ENCODE measurements at places on chromosomes 11 and 22.

DNA sequence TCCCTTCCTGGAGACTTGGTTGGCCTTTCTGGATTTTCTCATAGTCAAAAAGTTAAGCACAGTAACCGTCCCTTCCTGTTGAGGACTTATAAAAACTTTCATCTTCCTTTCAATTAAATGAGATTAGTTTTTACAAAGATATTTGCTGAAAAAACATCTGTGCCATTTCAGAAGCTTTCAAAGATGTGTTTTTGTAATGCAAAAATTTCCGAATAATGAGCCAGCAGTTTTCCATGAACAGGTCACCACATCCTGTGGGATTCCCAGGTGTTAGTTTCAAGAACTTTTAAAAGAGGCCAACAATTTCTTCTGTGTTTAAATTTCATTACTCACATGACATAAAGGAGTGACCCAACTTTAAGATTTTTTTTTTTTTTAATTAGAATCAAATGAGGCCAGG is 18.0 kb downstream of the NUP50 start:
- no peak overlapping the region for H3K27ac ChIP-seq
- no peak for DNase-seq
- no peak overlapping the region for H3K4me3 ChIP-seq
- peaks cover 4% of the 10 kb centered on the region for H3K4me1 ChIP-seq
- peaks cover 97% of the 10 kb centered on the region for H3K36me3 ChIP-seq

GRCh38 chr11:126313826-126314225 is 10.0 kb downstream of the DCPS start:
- no peak for DNase-seq
- H3K36me3 ChIP-seq: no peaks in the 10 kb centered on the region
- H3K27ac ChIP-seq: no peak overlapping the region

DNA sequence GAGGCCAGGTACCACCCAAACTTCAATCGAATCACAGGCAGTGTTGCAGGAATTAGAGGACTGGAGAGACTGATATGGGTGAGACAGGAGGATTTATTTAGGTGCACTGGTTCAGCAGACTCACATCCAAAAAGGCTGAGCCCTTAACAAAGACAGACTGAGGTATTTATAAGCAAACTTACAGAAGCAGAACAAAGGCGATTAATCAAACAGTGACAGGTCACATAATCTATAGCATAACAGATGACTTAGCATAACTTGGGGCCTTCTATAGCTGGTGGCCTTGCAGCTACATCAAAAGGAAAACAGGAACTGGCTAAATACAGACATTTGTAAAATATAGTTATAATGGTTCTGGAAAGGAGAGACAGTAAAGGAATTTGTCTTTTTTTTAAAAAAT is 2.1 kb downstream of the APOBEC3B start:
- no peaks in the 10 kb centered on the region for H3K27me3 ChIP-seq
- no peak overlapping the region for H3K27ac ChIP-seq
- H3K4me1 ChIP-seq: peaks cover 3% of the 10 kb centered on the region
- H3K4me3 ChIP-seq: no peak overlapping the region
- H3K36me3 ChIP-seq: no peaks in the 10 kb centered on the region
- DNase-seq: no peak

- H3K4me1 ChIP-seq: no peaks in the 10 kb centered on the region
- H3K36me3 ChIP-seq: no peaks in the 10 kb centered on the region
- H3K4me3 ChIP-seq: no peak overlapping the region
- no peak overlapping the region for H3K27ac ChIP-seq
- H3K27me3 ChIP-seq: no peaks in the 10 kb centered on the region
Observed at GRCh38 chr11:78715639-78716311, 141.1 kb upstream of the NARS2 start.

DNA sequence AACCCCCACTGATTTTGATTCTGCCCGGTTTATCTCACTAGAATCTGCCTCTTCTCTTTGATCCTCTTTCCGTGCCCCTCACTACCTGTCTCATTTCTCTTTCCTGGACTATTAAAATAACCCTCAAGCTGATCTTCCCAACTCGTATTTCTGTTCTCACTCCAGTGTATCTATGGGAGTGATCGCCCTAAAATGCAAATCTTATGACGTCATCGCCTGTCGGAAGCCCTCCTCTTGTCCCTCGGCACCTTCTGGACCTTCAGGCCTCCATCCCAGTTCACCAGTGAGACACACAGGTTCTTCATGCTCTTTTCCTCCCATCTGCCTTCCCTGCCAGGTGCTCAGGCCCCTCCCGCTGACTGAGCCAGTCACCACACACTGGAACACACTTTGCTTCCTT is 234.5 kb upstream of the TBCEL start:
- H3K4me1 ChIP-seq: no peaks in the 10 kb centered on the region
- peaks cover 7% of the 10 kb centered on the region for H3K27me3 ChIP-seq

GRCh38 chr22:44464000-44464399 is 34.0 kb downstream of the RTL6 start:
- H3K27ac ChIP-seq: no peak overlapping the region
- no peaks in the 10 kb centered on the region for H3K27me3 ChIP-seq
- H3K4me1 ChIP-seq: no peaks in the 10 kb centered on the region
- H3K4me3 ChIP-seq: no peak overlapping the region

DNA sequence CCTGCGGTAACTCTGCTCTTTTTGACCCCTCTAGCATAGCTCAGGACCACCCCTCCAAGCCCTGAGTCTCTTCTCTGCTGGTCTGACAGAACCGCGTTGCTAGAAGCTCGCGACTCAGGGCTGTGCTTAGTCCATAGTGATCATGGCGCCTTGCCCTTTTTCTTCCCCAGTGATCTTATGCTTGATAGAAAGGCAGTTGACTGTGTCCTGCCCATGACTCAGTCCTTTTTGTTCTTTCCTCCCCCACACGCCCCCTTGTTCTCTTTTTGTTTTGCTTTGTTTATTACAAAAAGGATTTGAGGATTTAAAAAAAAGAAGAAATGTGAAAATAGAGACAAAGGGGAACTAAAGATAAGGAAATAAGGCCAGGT is 17.5 kb downstream of the IL17RA start:
- no peak overlapping the region for H3K4me3 ChIP-seq
- no peak overlapping the region for H3K27ac ChIP-seq
- no peaks in the 10 kb centered on the region for H3K27me3 ChIP-seq
- H3K36me3 ChIP-seq: peaks cover 87% of the 10 kb centered on the region
- no peak for DNase-seq
- peaks cover 20% of the 10 kb centered on the region for H3K4me1 ChIP-seq

- no peak for DNase-seq
- H3K27ac ChIP-seq: no peak overlapping the region
- H3K36me3 ChIP-seq: no peaks in the 10 kb centered on the region
- no peaks in the 10 kb centered on the region for H3K27me3 ChIP-seq
Observed at GRCh38 chr11:105132716-105133511, 6.7 kb downstream of the CARD18 start.

DNA sequence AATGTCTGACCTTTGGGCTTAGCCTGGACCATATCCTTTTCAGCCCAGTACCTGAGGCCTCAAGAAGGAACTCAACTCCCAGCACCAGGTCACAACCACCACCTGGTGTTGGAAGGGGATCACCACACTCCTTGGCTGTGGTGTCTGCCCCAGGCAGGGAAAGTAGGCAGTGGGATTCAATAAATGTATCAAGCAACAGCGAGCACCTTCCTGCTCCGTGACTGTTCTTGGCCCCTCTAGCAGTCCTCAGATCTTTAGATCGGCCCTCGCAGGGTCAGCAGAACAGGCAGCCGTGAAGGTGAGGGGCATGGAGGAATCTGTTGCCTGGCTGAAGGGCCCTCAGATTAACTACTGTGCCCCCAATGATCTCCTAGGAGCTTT is 15.9 kb downstream of the ARFGAP2 start:
- DNase-seq: no peak
- no peaks in the 10 kb centered on the region for H3K27me3 ChIP-seq
- no peak overlapping the region for H3K27ac ChIP-seq
- H3K4me1 ChIP-seq: no peaks in the 10 kb centered on the region

GRCh38 chr11:109023036-109023435 is 358.2 kb downstream of the DDX10 start:
- no peaks in the 10 kb centered on the region for H3K4me1 ChIP-seq
- H3K36me3 ChIP-seq: no peaks in the 10 kb centered on the region
- DNase-seq: no peak
- H3K4me3 ChIP-seq: no peak overlapping the region
- H3K27me3 ChIP-seq: no peaks in the 10 kb centered on the region

DNA sequence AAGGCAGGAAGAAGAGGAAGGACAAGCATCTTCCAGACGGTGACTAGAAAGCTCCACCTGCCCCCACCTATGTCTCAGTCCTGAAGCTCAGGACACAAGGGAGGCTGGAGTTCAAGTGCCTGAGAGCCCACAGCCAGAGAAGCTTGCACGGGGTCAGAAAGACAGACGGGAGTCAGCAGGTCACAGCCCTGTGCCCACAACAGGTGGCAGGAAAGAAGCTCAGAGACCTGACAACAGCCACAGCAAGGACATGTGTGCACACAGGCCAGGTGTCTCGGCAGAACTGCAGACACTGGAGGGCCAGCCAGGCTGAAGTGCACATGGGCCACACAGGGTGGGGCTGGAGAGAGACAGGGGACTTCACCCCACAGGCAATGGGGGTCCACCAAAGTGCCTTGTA is 37.2 kb upstream of the MOB2 start:
- no peaks in the 10 kb centered on the region for H3K36me3 ChIP-seq
- H3K27ac ChIP-seq: no peak overlapping the region
- DNase-seq: no peak
- H3K4me1 ChIP-seq: peaks cover 28% of the 10 kb centered on the region
- no peaks in the 10 kb centered on the region for H3K27me3 ChIP-seq

DNA sequence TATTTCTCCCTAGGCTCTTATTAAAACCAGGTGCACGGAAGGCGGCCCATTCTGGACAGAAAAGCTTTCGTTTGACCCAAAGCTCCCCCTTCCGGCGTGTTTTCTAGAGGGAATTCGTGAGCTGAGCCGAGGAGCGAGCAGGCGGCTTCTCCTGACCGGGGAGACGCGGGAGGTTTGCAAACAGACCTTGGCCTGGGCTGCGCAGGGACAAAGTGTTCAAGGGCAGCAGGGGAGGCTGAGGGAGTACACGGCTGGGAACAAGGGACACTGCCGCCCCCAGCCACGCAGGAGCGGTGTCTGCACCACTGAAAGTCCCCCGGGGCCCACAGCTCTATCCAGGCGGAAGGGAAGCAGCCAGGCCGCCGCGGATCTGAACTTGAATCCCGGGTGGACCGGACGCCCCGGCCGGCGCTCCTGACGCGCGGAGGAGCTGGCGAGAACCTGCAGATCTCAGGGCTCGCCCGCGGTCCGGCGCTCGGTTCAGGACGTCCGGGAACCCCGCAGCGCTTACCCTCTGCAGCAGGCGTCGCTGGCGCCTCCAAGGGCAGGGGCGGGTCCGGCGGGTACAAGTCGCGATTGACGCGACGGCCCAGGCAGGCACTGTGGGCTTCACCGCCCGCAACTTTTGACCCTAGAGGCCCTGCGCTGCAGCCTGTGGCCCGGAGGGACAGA is 101.9 kb downstream of the WT1 start:
- no peaks in the 10 kb centered on the region for H3K36me3 ChIP-seq
- no peaks in the 10 kb centered on the region for H3K4me1 ChIP-seq
- peaks cover 16% of the 10 kb centered on the region for H3K27me3 ChIP-seq

GRCh38 chr11:104256525-104256924 is 92.6 kb upstream of the PDGFD start:
- H3K4me3 ChIP-seq: no peak overlapping the region
- no peaks in the 10 kb centered on the region for H3K4me1 ChIP-seq
- no peaks in the 10 kb centered on the region for H3K27me3 ChIP-seq
- no peak for DNase-seq
- no peaks in the 10 kb centered on the region for H3K36me3 ChIP-seq

DNA sequence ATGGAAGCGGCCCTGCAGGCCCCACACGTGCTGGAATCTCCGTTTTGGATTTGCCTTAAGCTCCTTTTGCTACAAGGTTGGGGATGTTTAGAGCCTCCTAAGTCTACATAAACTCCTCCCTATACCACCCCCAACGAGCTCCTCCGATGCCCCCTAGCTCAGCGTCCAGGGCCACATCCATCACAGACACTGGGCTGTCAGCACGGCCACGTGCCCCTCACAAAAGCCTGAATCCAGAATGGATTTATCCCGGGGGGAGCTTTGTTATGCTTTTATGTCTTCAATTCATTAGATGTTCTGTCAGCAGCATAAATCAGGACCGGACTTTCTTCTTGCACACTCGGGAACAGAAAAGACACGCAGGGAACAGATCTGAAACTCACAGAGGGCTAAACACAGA is 52.6 kb upstream of the CD82 start:
- H3K27ac ChIP-seq: no peak overlapping the region
- no peak for DNase-seq
- no peaks in the 10 kb centered on the region for H3K4me1 ChIP-seq
- H3K27me3 ChIP-seq: no peaks in the 10 kb centered on the region
- no peaks in the 10 kb centered on the region for H3K36me3 ChIP-seq
- no peak overlapping the region for H3K4me3 ChIP-seq

GRCh38 chr11:70926543-70927201 is 325.7 kb downstream of the SHANK2 start:
- no peak for DNase-seq
- H3K4me3 ChIP-seq: no peak overlapping the region
- H3K4me1 ChIP-seq: no peaks in the 10 kb centered on the region

DNA sequence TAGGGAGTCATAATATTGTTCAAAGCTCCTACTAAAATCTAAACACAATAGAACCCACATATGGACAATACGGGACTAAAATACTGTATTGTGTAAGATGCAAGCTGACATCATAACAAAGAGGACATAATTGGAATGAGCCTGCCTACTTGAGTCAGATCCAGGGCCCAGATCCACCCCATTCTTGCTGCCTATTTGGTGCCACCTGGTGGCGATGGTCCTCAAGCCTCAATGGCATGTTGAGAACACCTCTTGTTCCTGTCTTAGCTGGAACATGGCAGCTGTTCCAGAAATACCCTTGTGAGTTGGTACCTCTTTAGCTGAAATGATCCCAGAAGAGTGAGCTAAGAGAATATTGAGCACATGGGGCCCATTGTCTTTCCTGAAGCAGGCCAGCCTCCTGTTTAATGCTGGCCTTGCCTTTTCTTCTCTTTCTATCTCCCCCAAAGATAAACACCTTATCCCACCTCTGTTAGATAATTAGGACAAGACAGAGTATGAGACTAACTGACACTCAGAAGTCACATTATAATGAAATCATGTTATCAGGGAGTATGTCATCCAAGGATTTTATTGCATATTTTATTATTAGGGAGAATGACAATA is 680.9 kb upstream of the ANO5 start:
- H3K4me1 ChIP-seq: no peaks in the 10 kb centered on the region
- no peak overlapping the region for H3K27ac ChIP-seq
- H3K27me3 ChIP-seq: no peaks in the 10 kb centered on the region

DNA sequence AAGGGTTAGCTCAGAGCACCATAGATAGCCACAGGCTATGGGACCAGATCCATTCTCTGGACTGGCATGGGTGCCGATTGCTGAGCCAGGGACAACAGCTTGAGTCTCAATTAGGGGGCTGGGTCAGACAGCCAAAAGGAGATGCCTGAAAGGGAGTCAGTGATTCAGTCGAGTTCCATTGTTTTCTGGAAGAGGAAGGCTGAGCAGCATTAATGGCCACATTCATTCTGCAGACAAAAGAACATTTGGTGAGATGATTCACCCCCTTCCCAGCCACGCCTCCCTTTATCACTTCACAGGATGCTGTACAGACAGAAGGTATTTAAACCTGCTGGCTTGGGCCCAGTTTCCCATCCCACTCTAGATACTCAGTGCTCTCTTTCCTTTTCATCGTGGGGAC is 131.9 kb downstream of the ADAMTS15 start:
- no peaks in the 10 kb centered on the region for H3K4me1 ChIP-seq
- no peak for DNase-seq
- no peaks in the 10 kb centered on the region for H3K27me3 ChIP-seq
- H3K36me3 ChIP-seq: no peaks in the 10 kb centered on the region

- H3K27ac ChIP-seq: no peak overlapping the region
- H3K36me3 ChIP-seq: no peaks in the 10 kb centered on the region
- no peak for DNase-seq
- H3K4me3 ChIP-seq: no peak overlapping the region
- peaks cover 4% of the 10 kb centered on the region for H3K4me1 ChIP-seq
Observed at GRCh38 chr11:3609416-3610265, 32.2 kb downstream of the ART5 start.

Data from upper lobe of right lung (tissue), 1 donor.